Activated T-helper 1 cell treated with anti-CD3 and anti-CD28 coated beads, Interleukin-2, amount 50 U/mL, for 16 hours (primary cell): ENCODE measurements at places on chromosomes 3 and 15.

- no peak for DNase-seq
Observed at GRCh38 chr3:9405756-9406155, 8.3 kb downstream of the SETD5 start.

DNA sequence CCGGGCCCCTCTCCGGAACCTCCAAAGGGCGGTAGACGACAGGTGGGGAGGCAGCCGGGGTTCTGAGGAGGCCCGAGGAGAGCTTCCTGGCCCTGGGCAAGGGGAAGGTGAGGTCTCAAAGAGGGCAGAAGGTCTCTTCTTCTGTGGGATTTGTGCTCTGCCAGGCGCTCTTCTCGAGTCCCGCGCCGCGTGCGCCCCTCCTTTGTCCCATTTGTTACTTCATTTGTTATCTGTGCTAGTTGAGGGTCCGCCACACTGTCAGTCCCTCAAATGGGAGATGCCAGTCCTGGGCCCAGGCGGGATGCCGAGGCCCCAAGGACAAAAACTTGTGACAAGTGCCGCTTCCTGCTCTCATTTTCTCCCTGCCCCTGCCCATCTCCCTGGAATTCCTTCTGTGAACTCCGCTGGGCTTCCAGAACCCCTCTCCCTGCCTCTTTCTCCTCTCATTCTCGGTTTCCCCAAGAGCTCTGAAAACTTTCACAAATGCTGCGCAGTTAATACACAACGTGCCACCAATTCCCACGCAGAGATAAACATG is 1.5 kb downstream of the ST8SIA2 start:
- DNase-seq, result no peak

DNA sequence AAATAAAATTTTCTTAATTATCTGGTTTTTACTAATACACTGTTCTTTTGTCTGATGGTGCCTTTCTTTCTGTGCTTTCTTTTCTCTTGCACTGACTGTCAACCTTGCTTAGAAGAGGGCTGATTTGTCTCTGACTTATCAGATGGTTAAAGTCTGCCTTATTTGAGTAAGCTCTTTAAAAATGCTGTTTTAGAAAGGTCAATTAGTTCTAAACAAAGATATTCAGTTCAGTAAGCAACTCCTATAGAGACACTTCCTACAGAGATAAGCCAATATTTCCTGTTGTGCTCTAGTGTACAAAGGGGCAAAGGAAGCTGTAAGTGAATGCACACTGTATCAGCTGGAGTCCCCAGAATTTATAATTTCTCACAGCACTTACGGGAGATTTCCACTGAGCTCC is 153.4 kb upstream of the TSPAN3 start:
- DNase-seq, result no peak

DNA sequence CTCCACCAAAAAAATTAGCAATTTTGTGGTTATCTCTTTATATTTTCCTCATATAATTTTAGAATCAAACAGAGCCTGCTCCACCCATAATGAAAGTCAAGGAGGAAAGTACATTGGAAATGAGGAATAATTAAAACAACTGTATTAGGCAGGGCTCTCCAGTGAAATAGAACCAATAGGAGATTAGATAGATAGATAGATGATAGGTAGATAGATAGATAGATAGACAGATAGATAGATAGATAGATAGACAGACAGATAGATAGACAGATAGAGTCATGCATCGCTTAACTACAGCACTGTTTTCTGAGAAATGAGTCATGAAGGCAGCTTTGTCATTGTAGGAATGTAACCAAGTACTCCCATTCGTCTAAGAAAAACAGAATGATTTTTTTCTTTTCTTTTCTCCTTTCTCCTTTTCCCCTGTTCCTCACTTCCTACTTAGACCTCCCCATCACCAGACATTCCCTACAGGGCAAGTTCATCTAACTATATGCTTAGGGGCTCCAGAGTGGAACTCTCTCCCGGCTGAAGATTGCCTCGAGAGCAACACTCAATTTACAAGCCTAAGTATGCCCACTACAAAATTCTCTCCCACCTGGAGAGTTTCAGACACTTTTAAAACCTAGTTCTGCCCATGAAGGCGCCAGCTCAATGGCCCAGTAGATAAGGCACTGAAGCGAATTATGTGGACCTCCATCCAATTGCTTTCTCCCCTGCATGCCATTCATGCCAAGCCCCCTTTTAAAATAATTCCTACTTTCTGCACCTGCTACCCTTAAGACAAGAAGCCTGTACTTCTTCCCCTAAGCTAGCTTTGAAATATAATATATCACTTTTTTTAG is 53.3 kb upstream of the LIPC start:
- no peak for DNase-seq

GRCh38 chr3:14852717-14853116 is 34.0 kb downstream of the FGD5 start:
- DNase-seq, result no peak

- no peak for DNase-seq
Observed at GRCh38 chr3:149273096-149273751, 51.6 kb upstream of the CP start.

- DNase-seq, result no peak
Observed at GRCh38 chr3:185199206-185199605, 46.3 kb upstream of the C3orf70 start.

DNA sequence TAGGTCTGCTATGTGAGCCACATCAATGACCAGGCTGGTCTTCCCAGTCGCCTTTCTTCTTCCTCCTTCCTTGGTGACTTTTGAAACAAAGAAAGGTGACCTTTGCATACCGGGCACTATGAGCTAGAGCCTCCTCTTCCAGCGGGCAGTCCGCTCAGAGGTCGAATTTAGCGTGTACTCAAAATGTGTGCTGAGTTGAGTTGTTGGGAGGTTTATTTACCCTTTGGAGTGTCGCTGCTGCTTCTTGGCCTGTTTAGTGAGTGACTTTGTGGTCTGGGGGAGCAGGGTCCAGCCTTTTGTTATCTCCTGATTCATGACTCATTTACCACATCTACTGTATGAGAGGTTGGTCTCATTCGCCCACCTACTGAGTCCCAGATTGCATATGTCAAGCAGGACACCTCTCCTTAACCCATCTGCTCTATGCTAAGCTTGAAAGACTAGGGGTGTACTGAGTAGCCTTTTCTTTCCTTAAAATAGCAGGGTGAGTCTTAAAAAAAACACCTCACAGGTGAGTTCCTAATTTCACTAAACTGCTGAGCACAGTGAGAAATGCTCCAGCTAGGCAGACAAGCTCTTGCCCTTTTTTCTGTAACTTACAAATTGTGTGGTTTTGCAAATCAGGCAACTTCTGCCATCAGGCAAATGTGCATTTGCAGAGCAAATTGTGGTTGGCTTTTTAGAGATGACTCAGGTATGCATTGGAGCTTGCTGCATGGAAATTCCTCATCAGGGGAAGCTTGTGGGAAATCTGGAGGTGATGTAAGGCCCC is 3.2 kb upstream of the SIAH2 start:
- no peak for DNase-seq

DNA sequence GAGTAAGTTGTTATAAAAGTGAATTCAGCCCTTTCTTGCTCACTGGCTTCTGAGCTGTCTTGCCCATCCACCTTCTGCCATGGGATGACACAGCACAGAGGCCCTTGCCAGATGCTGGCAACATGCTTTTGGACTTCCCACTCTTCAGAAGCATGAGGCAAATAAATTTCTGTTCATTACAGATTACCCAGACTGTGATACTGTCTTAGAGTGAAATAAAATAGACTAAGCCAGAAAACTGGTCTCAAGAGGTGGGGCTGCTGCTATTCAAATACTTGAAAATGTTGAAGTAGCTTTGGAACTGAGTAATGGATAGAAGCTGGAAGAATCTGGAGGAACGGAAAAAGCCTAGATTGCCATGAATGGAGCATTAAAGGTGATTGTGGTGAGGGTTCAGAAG is 170.4 kb downstream of the ZMAT3 start:
- no peak for DNase-seq

- DNase-seq, result no peak
Observed at GRCh38 chr3:164194842-164195241, 883.5 kb downstream of the SI start.

DNA sequence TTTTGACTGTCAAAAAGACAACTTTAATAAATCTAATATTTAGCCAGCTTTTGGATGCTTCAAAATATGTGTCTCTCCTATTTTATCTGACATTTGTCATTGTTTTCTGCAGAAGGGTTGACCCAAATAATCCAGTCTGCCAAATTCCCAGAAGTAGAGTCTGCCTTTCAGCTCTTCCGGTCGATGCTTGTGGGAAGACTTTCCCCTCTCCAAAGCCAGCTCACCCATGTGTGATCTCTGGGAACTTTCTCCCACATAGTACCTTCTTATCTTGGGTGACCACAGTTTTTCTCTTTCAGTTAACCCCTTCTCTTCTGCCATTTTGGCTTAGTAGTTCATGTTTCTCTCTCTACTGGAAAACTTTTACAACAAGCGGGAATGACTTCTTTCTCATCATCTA is 94.1 kb downstream of the ASB7 start:
- no peak for DNase-seq

- no peak for DNase-seq
Observed at GRCh38 chr3:144351773-144352365, 380.2 kb downstream of the DIPK2A start.

DNA sequence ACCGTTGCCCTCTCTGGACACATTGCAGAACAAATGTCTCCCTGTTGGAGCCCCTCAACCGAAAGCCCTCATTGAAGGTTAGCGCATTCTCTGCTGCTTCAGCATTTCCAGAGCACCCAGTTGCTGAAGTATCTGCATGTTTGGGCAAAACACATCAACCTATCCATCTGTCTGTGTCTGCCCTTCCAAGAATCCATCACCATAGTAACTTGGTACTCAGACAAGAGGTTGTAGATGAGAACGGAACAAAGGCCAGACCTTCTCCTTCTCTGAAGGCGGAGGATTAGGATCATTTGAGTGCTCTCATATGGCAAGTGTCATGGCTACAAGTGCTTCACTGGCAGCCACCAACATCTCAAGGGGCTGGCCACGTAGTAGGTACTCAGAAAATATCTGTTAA is 23.1 kb upstream of the RHO start:
- DNase-seq, result no peak

DNA sequence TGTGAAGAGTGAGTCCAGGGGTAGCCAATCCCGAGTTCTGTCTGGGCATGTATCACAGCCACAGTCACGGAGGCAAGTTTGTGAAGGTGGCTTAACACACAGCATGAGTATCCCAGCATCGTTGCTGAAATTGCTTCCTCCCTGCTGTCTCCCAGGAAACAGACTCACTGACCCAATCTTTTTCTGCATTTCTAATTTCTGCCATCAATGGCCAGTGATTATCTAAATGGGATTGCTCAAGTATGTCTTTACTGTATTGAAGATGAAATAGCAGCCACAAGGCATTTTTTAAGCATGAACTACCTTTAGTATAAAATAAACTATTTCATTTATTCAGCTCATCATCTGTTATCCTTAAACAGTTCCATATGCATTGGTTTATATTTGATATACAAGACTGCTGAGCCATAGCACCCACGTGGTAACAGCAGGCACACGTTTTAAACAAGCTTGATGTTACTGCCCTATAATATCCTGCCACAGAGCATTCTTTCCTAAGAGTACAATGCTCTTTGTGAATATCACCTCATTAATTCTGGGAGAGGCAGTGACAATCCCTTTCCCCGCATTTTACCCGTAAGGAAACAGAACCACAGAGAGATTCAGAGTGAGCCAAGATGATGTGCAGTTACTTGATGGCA is 276.6 kb upstream of the THBS1 start:
- DNase-seq, result no peak

- no peak for DNase-seq
Observed at GRCh38 chr15:39472621-39473297, 108.1 kb upstream of the THBS1 start.

DNA sequence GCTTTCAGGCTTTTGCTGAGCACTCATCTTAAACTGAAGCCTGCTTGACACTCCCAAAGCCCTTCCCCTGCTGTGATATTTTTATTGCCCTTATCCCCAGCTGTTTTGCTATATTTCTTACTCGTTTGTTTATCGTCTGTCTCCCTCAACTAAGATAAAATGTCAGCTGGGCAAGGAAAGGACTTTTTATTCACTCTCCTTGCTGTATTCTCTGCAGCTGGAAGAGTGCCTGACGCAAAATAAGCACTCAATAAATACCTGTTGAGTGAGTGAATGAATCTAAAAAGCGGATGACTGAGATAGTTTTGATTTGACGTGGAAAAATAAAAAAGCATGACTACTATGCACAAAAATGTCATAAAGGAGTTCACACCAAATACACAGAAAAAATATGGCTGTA is 84.8 kb upstream of the POMGNT2 start:
- no peak for DNase-seq

GRCh38 chr15:90114451-90114901 is 12.2 kb upstream of the IDH2 start:
- no peak for DNase-seq

DNA sequence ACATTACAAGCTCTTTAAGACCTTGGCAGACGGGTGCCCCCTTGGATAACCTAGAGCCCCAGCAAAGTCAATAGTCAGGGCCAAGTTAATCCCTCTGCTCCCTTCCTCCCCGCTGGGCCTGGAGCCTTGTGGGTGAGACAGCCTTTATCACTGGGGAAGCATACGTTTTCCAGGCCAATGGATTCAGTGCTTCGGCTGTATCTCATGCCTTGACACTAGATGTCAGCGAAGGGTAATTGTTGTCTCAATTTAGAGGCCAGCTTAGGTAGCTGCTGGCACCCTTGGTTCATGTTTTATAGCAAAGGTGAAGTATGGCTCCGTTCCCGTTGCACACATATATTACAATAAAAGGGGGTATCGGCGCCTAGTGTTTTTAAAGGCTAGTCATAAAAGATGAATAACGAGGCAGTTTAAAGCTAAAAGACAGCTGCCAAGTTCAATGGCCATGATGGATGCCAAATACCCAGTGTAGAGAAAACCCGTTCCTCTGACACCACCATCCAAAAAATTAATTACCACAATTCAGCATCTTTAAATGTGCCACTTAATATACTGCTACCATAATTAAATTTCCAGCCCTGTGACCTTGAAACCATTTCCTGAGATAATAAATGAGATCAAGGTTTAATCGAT is 52.3 kb upstream of the BNIP2 start:
- DNase-seq, result no peak

GRCh38 chr15:94306700-94307650 is 75.6 kb downstream of the MCTP2 start:
- no peak for DNase-seq

- DNase-seq, result no peak
Observed at GRCh38 chr3:13853978-13854296, 25.9 kb downstream of the WNT7A start.

GRCh38 chr15:94270570-94270969 is 39.2 kb downstream of the MCTP2 start:
- DNase-seq, result no peak

- DNase-seq, result no peak
Observed at GRCh38 chr15:85793641-85794597, 806 bp downstream of the KLHL25 start.

GRCh38 chr3:150033721-150034120 is 63.0 kb upstream of the PFN2 start:
- DNase-seq, result no peak

DNA sequence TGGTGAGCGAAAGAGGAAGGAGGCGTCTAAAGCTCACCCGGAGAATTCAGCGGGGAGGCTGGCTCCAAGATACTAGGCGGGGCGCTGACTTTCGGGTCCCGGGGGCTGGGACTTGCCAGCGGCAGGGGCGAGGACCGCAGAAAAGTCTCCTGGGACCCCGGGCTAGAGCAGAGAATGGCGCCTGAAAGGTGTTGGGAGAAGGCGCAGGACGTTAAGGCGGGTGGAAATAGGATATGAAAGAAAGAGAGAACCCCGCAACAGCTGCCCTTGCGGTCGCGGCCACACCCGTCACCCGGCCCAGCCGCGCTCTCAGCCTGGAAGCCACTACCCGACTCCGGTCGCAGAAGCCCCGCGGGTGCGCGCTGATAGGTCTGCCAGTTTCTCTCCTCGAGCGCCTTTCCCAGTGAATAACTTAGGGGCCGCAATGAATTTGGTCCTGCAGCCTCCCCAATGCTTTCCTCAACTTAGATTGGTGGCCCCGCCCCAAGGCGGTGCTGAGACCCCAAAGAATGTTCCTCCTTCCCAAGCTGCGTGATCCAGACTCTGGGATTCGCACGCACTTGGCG is 604 bp downstream of the LTK start:
- DNase-seq, result no peak
